Stimulated activated CD8-positive, alpha-beta memory T cell treated with anti-CD3 and anti-CD28 coated beads, Interleukin-4, amount 100 ng/mL, for 1 hour (primary cell): ENCODE measurements at places on chromosomes 6 and 20.

GRCh38 chr6:152746172-152746553, 4.4 kb upstream of the VIP start:
- no peak for DNase-seq

DNA sequence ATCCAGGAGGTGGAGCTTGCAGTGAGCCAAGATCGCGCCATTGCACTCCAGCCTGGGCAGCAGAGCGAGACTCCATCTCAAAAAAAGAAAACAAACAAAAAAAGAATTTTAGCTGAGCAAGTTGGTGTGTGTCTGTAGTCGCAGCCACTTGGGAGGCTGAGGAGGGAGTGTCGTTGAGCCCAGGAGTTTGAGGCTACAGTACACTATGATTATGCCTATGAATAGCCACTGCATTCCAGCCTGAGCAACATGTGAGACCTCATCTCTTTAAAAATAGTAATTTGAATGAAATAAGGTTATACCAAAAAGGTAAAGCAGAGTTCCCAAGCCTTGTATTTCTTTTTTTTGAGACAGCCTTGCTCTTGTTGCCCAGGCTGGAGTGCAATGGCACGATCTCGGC, 19.8 kb downstream of the MTRES1 start:
- DNase-seq, result no peak

- DNase-seq, result no peak
Measured at GRCh38 chr6:151388236-151388635, 3.1 kb downstream of the ZBTB2 start.

- no peak for DNase-seq
Measured at GRCh38 chr6:28871335-28872156, 52.2 kb downstream of the TRIM27 start.
